ENCODE measurements at places on chromosomes 2 and 18.

- no peak for DNase-seq
Observed at GRCh38 chr2:133884739-133885381, 316.6 kb upstream of the NCKAP5 start.

- no peak for DNase-seq
Observed at GRCh38 chr2:205802065-205802464, 119.8 kb downstream of the NRP2 start.

GRCh38 chr2:121307048-121307447 lies 22.0 kb upstream of the TFCP2L1 start:
- no peak for DNase-seq

DNA sequence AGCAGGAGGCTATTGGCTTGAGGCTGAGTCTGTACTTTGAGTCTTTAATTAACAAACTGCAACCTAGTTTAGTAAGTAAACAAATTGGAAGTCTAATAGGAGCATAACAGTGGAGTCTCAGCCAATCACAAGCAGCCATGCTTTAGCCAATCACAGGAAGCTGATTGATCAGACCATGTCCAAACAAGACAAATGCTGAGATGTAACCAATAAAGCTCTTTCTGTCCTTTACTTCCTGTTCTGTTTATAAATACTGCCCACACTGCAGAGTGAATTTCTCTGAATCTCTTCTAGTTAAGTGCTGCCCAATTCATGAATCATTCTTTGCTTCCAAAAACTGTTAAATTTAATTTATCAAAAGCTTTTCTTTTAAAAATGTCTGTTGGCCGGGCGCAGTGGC lies 146.6 kb upstream of the DLX2 start:
- DNase-seq = no peak

- no peak for DNase-seq
Observed at GRCh38 chr2:83069724-83070123, 1389.4 kb downstream of the SUCLG1 start.
